Activated CD4-positive, alpha-beta memory T cell treated with anti-CD3 and anti-CD28 coated beads, Interleukin-2, amount 10 ng/mL, durations not matched to agents 7 days and 5 days (primary cell): ENCODE measurements at places on chromosomes 16 and 17.

DNA sequence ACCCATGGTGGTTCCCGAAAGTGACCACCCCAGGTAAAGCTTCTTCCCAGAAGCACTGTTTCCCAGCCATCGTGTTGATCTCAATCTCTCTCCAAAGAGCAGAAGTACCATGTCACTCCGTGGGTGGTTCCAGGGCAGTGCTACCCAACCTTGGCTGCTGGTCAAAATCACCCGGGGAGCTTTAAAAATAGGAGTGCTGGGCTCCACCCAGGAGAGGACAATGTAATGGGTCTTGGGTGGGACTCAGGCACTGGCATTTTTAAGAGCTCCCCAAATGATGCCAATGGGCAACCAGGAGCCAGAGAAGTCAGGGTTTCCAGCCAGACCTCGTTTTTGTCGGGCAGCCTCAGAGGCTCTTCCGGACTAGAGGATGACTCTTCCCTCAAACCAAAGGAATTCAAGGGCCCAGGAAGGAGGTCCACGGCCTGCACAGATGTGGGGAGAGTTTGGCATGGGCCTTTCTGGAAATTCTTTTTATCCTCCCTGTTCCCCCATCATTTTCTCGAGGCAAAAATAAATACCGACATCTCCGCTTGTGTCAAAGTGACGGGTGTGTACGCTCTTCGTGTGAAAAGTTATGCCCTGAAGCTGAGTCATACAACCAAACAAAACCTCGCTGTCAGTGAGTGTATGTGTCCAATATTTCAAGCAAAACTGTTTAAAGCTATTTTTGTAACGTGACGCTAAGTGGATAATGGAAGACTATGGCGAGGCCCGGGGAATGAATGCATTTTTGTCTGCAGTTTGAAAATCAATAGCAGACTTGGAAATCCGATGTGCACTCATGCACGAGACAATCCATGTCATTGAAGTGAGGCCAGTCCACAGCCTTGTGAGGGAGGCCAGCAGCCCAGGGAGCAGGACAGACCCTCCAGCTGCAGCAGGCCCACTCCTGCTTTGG, 364.1 kb downstream of the FOXL1 start:
- DNase-seq, result no peak

- no peak for DNase-seq
Observed at GRCh38 chr17:45869676-45870341, 24.5 kb upstream of the MAPT start.

DNA sequence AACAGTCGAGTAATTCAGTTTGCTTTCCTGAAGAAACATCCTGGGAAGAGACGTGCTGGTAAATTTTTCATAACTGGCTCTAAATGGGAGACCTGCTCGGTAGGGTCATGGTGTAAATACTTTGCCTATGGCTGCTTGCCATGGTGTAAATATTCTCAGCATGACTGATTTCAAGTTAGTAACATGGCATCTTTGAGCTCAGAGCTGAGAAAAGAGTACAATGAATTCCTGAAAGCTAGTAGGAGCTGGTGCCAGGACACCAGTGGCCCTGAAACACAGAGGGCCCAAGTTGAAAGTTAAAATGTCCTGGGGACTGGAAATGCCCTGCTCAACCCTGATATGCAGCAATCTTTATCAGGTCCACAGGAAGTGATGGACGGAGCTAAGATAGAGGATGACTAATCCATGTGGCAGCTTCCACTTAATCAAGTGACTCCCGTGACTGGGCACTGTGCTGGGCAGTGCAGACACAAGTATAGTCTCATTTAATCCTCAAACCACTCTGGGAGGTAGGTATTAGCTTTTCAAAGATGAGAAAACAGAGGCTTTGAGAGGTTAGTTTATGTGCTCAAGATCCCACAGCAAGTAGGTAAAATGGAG, 130.1 kb upstream of the ADAMTS18 start:
- no peak for DNase-seq

DNA sequence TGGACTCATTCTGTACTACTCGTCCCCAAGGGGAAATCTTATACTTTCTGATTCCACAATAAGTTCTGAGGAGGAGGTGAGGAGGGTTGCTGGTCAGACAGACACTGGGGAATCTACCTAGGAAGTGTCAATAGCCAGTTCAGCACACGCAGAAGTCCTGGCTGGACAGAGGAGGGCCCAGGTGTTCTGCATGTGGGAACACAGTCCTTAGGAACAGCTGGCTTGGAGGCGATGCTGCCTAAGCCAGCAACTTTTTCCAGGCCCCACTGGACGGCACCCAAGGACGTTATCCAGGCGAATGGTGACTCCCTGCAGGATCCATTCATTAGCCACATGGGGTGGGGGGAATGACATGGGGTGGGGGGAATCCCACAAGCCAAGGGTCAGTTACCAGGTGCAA, 29.9 kb upstream of the WFIKKN2 start:
- DNase-seq, result no peak

DNA sequence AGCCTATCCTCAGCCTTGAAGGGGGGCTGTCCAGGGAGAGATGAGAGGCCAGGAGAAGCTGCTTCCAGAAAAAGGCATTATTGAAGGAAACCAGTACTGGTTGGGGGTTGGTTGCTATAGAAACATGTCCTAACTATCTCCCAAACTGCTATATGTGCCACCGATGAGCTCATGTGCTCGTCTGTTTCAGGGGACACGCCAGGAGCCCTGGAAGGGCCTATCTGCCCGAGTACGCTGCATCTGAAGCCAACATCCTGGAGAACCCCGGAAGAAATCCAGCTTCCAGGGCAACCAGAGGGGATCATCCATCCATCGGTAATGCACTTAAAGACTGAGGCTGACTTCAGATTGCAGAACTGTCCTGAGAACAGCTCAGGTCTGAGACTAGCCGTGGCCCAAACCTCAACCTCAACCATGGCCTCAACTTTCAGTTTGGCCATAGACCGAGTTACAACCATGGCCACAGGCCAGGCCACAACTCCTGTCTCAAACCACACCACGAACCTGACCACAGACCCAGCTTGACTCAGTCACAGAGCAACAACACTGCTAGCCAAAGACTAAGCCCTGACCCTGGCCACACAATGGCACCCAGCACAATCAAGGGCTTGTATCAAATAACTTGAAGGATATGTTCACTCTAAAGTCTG, 10.2 kb downstream of the PITPNM3 start:
- DNase-seq, result no peak

GRCh38 chr16:27223226-27223610, 19.9 kb downstream of the KDM8 start:
- no peak for DNase-seq

DNA sequence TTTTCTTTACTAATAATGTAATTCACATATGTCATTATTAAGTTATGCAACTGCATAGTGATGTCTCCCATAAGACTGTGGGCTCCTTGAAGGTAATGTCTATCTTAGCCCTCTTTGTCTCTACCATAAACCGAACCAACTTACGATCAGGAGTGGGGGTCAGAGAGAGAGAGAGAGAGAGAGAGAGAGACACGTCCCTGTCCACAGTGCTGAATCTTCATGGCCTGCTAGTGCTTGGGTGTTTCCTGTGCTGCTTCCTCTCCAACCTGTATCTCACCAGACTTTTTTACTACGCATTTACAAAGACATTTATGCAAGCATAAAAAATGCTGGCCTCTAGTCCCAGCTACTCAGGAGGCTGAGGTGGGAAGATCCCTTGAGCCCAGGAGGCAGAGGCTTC, 52.2 kb upstream of the HAPSTR1 start:
- peak; percentile 22 for DNase-seq

GRCh38 chr17:69609473-69610305, 195.2 kb downstream of the MAP2K6 start:
- no peak for DNase-seq

GRCh38 chr17:16980061-16980460, 8.1 kb upstream of the TNFRSF13B start:
- DNase-seq, result no peak

- DNase-seq, result no peak
Observed at GRCh38 chr17:56648806-56649205, 55.3 kb downstream of the NOG start.

GRCh38 chr16:13873835-13874438, 46.0 kb upstream of the ERCC4 start:
- DNase-seq, result no peak

- DNase-seq, result peak; percentile 55
Observed at GRCh38 chr17:49031965-49032928, 35.1 kb downstream of the IGF2BP1 start.

- DNase-seq, result peak; percentile 9
Observed at GRCh38 chr17:74527081-74527480, 4.2 kb downstream of the CD300LB start.

DNA sequence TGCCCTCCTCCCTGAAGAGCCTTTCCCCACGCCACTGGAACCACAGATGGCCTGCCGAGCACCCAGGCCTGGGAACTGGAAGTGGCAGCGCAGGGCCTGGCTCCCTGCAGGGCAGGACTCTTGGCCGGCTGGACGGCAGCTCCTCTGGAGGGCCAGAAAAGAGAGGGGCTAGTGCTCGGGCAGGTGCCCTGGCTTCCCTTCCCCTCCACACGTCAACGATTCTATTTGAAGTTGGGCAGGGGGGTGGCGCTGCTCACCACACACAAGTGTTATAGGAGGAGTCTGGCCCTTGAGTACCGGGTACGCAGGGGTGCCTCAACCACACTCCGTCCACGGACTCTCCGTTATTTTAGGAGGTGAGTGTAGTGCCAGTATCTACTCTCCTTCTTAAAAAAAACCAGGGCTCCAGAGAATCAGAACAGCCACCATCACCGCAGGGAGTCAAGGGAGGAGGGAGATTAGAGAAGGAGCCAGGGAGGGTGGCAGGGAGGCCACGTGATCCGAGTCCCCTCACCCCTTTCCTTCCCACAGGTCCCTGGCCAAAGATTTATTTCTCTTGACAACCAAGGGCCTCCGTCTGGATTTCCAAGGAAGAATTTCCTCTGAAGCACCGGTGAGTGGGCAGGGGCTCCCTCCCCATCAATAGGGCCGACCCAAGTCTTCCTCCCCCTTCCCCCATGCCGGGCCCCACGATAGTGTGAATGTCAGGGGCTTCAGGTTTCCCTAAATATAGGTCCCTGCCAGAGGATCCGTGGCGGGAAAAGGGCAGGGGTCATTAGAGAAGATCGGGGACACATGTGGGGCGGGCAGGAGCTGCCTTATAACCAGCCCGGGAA, 1.4 kb upstream of the ALDOA start:
- peak; percentile 75 for DNase-seq

- no peak for DNase-seq
Observed at GRCh38 chr16:64711596-64711995, 410.3 kb downstream of the CDH11 start.

- DNase-seq, result no peak
Observed at GRCh38 chr17:17870247-17870646, 33.5 kb upstream of the SREBF1 start.

GRCh38 chr17:19677736-19678379, 29.3 kb downstream of the ALDH3A2 start:
- no peak for DNase-seq

DNA sequence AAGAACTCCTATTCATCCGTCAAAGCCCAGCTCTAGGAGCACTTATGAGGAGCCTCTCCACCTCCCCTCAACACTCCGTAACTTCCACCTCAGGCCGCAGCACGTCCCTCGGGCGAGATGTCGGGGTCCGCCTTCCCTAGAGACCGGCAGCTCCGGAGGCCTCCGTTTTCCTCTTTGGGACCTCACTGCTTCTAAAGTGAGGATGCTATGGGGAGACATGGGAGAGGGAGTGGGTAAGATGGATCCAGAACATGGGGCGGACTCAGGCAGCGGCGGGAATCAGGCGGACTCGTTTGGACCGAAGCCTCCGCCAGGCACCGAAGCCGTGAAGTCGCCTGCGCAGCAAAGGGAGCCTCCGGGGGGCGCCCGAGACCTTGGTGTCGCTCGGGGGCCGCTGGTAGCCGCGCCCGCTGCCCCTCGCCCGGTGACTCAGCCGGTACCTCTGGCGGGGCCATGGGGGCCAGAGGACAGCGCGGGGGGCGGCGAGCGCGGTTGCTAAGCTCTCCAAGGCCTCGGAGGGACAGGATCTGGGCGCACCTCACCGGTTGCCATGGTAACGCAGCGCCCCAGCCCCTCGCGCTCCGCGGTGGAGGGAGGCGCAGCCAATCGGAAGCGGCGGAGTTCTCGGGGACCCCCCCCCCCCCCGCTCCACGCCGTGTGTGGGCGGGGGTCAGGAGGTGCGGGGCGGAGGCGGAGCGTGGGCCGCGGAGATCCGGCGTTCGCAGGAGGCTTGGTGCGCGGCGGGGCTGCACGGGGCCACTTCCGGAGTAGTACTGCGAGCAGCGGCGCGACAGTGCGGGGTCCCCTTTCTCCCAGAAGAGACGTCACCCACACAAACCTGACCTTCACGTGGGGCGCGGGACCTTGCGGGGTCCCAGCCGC, 1.3 kb upstream of the HIC1 start:
- peak; percentile 80 for DNase-seq

DNA sequence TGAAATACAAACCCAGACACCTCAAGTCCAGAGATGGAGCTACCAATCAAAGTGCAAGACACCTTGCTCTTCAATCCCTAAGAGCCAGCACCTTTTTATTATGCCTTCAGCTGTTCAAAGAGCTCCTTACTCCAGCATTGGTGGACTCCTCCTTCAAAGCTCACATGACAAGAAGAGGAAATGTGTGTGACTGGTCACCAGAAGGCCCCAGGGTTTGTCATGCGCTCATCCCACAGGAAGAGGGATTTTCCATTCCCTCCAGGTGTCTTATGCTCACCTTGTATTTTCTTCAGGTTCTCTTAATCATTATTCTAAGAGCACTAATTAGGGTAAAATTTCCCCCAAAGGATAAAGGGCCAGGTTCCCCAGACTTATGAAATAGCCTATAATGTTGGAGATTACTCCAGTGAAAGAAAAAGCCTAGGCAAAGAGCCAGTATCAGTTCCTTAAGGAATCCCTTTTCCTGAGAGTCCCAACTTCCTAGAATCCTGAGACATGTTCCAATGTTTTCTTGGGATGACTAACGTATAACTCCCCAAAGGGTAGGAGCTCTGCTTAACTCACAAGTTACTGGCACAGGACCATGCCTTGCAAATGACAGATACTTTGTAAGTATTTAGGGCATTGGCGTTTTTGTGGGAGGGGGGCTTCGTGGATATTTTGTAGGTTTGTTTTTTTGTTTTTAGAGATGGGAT, 56.9 kb upstream of the SOX9 start:
- no peak for DNase-seq

DNA sequence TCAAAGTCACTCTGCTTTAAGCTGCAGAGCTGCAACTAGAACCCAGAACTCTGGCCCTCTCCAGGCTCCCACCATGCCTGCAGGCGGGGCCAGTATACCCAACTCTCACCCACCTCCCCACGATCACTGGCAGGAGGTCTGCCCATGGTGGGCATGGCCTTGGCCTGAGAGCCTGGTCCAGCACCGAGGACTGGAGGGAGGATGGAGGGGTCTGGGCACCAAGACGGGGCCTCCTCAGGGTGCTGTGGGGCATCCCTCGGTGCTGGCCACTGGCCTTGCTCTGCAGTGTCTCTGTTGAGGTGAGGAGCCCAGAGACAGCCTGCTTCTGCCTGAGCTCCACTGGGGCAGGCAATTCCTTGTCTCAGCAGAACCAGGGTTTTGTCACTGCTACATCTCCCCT, 1.5 kb upstream of the KRT16 start:
- DNase-seq, result no peak

DNA sequence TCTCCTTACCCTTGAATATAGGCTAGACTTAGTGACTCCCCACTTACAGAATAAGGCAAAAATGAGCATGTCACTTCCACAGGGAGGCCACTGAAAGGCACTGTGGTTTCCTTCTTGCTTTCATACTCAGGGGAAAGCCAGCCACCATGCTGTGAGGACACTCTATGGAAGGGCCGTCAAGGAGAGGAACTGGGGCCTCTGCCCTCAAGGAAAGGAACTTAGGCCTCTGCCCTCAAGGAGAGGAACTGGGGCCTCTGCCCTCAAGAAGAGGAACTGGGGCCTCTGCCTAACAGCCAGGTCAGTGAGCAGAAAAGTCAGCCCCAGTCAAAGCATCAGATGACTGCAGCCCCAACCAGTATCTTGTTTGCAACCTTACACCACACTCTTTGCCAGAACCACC, 30.1 kb downstream of the VPS35 start:
- DNase-seq, result peak; percentile 30
